ENCODE measurements at places on chromosomes 5 and 9. TPM values are rescaled to one million over a fixed set of nuclear protein-coding genes. Genes with fewer than 3 reads are reported as not detected.

DNA sequence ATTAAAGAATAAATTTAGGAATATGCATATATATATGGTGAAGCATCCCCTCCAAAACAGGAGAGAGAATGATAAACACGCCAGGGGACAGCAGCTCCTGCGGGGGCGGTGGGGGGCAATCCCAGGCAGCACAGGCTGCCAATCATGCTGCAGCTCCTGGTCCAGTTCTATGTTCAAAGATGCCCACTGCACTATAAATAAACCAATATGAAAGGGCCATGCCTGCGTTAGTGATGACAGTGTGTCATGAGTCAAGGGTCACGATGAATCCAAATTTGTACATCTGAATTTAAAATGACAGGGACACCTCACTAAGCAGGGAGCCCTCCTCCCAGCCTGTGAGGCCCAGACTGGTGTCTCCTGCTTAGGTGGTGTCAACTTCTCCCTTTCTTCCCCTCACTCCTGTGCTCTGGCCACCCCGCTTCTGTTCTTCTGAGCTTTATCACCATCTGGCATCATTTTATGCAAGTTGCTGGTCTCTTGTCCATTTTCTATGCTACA lies 153.9 kb downstream of the MED27 start:
- no peak for DNase-seq
- H3K4me3 ChIP-seq, result no peak overlapping the region
- H3K27ac ChIP-seq, result no peak overlapping the region
- H3K4me1 ChIP-seq, result no peaks in the 10 kb centered on the region
- H3K27me3 ChIP-seq, result no peaks in the 10 kb centered on the region
- no peaks in the 10 kb centered on the region for H3K36me3 ChIP-seq

The NEK6 gene
- total RNA-seq, result 22.2 TPM

DNA sequence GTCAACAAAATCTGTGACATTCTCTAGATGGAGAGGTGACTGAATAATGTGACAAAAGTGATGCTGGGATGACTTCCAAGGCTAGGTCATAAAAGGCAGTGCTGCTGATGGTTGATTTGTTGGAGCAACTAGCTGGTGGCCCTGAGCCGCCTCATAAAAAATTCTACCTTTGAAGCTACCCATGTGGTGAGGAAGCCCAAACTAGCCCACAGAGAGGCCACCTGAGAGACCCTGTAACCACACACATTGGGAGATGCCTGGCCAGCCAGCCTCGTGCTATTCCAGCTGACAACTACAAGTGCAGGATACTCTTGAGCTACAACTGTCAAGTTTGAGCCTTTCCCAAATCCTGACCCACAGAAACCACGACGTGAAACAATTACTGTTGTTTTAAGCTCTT lies 22.7 kb downstream of the CLTA start:
- H3K4me1 ChIP-seq, result no peaks in the 10 kb centered on the region
- no peak overlapping the region for H3K4me3 ChIP-seq
- H3K27me3 ChIP-seq, result no peaks in the 10 kb centered on the region
- H3K27ac ChIP-seq, result no peak overlapping the region
- H3K36me3 ChIP-seq, result no peaks in the 10 kb centered on the region

DNA sequence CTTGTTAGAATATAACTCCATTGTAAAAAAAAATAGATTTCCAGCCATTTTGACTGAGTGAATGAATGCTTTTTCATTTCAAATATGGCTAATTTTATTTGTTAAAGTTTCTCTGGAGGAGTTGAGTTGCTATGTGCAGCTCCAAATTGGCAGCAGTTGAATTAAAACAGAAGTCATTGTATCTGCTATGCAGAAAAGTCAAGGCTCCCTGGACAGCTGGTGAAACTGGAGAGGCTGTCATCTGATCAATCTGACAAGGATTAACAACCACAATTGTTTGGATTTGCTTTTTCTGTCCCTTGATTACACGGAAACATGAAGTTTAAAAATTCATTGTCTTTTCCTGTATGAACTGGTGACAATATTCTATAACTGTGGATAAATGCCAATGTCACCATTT lies 713.9 kb downstream of the EFNA5 start:
- no peak overlapping the region for H3K4me3 ChIP-seq
- no peaks in the 10 kb centered on the region for H3K36me3 ChIP-seq
- H3K27me3 ChIP-seq, result no peaks in the 10 kb centered on the region
- no peak for DNase-seq

GRCh38 chr5:11052871-11053270 lies 291.8 kb upstream of the DAP start:
- H3K27me3 ChIP-seq, result no peaks in the 10 kb centered on the region
- DNase-seq, result no peak
- no peaks in the 10 kb centered on the region for H3K36me3 ChIP-seq

DNA sequence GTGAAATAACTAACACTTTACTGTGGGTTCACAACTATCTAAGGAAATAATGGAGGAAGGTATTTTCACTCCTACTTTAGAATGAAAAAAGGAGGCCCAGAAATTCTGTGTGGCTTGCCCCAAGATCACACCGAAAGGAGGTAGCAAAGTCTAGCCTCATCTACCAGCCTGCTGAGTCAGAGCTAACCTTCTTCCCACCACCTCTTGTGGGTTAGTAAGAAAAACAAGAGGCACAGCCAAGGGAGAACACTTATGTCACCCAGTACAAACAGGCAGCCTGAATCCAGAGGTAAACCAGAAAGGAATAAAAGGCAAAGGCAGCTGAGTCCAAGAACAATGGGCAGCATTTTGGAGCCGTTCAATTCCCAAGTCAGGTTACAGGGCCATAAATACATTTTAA lies 91.9 kb upstream of the RASEF start:
- no peaks in the 10 kb centered on the region for H3K4me1 ChIP-seq
- DNase-seq, result no peak

DNA sequence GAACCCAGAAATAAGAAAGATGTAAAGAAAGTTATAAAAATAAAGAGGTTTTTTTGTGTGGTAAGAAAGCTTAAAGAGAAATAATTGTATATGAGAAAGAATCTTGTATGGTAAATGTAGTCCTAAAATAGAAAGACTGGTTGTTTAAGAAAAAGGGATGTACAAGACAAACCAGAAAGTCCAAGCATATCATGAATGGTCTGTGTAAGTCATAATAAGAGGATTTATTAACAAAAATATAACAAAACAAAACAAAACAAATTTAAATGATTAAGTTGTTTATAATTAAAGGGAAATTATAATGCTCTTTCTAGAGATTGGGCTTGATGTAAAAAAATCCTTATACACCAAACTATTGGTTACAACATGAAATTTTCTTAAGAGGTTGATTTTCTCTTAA lies 590.4 kb upstream of the PTGER4 start:
- H3K27me3 ChIP-seq, result no peaks in the 10 kb centered on the region
- no peak overlapping the region for H3K27ac ChIP-seq
- no peak for DNase-seq
- no peaks in the 10 kb centered on the region for H3K4me1 ChIP-seq
- no peak overlapping the region for H3K4me3 ChIP-seq

The PCDHB2 gene
- total RNA-seq, result 10.8 TPM

DNA sequence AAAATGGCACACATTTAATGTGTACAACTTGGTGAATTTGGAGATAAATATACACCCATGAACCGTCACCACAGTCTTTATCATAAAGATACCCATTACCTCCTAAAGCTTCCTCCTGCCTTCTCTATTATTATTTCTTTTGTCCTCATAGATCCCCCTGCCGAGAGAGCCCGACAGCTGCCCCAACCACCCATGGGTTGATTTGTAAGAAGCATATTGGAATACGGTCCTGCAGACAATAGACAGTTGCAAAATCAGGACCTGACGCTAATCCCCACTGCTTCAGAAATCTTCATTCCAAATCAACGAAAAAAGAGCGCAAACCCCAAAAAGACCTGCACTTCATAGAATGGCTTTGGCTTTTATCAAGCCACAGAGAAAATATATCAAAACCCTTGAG lies 697.5 kb downstream of the SEMA5A start:
- no peak overlapping the region for H3K4me3 ChIP-seq
- no peak for DNase-seq
- H3K36me3 ChIP-seq, result no peaks in the 10 kb centered on the region
- H3K27me3 ChIP-seq, result no peaks in the 10 kb centered on the region

The C8G gene
- not detected for total RNA-seq

GRCh38 chr9:96321515-96321914 lies 19.5 kb upstream of the HSD17B3 start:
- no peak overlapping the region for H3K27ac ChIP-seq
- DNase-seq, result no peak
- H3K4me3 ChIP-seq, result no peak overlapping the region

The FAF2 gene
- 26.9 TPM for total RNA-seq

DNA sequence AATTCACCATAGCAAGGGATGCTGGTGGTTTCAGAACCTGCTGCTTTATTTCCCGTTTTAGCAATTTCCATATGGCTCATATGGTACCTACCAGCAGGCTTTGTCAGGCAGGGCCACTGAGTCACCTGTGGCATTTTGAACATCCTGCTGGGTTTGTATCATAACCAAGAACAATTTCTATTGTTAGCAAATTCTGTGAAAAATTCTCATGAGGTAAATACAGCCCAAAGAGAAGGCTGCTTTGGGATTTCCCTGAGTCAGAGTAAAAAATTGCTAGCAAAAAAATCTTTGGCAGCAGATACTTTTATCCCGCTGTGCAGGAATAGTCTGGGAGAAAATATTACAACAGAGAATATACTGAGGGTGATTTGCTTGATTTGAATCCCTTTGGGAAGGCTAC lies 52.7 kb downstream of the PRR16 start:
- H3K27ac ChIP-seq, result no peak overlapping the region
- H3K4me3 ChIP-seq, result no peak overlapping the region
- H3K36me3 ChIP-seq, result no peaks in the 10 kb centered on the region
- DNase-seq, result no peak

The LRRC19 gene
- total RNA-seq, result 0.66 TPM

The KCNN2 gene
- total RNA-seq, result not detected

DNA sequence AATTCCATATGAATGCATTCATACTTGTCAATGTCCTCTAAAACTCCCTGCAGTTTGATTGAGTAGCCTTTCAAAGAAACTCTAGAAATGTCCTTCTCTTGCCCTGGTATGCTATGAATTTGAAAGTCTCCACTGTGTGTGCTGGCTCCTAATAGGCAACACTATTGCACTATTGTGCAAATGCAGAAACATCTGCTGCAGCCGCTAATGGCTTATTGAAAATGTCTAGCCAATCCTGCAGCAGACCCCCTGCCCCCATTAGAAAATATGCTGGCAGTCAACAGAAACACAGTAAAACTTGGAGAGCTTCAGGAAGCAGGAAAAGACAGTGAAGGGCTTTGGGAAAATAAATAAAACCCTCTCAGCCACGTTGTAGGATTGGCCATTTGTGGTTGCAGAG lies 87.3 kb upstream of the GRAMD2B start:
- no peaks in the 10 kb centered on the region for H3K36me3 ChIP-seq
- H3K4me3 ChIP-seq, result no peak overlapping the region
- H3K4me1 ChIP-seq, result no peaks in the 10 kb centered on the region

DNA sequence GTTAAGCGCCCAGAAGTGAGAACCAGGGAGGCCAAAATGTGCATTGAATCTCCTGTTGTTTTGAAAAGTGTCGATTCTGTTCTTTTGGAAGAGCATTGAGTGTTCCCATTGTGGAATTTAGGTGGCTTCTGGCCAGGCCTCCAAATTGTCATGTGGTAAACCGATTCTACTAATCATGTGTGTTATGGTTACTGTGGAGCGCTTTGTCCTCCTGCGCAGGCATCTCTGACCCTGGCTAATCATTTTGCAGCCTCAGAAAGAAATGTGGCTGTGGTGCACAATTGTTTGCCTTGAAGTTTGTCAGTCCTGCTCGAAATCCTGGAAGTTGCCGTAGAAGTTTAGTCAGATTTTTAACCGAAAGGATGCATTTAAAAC lies 121.3 kb downstream of the RASGRF2 start:
- H3K27ac ChIP-seq, result no peak overlapping the region
- H3K4me1 ChIP-seq, result no peaks in the 10 kb centered on the region
- H3K4me3 ChIP-seq, result no peak overlapping the region

DNA sequence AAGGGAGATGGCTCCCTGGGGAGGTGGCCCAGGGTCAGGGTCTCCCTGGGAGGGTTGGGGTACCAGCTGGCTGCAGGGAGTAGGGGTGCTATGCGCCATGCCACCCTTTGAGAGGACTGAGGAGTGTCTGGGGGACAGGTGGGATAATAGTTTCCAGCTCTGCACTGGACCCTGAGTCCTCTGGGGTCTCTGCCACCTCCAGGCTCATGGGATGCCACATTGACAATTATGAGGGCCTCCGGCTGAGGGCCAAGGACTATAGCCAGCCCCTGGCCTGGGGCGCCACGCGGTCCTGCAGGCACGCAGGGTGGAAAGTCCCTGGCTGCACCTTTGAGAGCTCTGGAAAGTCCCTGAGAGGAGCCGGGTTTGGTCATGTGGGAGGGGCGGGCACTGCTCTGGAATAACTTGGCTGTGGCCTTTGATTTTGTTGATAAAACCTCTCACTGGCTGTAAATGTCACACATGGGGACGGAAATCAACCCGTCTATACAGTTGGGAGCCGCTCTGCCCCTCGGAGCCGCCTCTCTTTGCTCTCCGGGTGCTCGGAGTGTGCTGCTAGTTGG lies 16.0 kb downstream of the TRAF2 start:
- DNase-seq, result peak; percentile 79
- peaks cover 23% of the 10 kb centered on the region for H3K4me1 ChIP-seq
- no peaks in the 10 kb centered on the region for H3K27me3 ChIP-seq
- no peaks in the 10 kb centered on the region for H3K36me3 ChIP-seq

The S100Z gene
- total RNA-seq, result 0.33 TPM

DNA sequence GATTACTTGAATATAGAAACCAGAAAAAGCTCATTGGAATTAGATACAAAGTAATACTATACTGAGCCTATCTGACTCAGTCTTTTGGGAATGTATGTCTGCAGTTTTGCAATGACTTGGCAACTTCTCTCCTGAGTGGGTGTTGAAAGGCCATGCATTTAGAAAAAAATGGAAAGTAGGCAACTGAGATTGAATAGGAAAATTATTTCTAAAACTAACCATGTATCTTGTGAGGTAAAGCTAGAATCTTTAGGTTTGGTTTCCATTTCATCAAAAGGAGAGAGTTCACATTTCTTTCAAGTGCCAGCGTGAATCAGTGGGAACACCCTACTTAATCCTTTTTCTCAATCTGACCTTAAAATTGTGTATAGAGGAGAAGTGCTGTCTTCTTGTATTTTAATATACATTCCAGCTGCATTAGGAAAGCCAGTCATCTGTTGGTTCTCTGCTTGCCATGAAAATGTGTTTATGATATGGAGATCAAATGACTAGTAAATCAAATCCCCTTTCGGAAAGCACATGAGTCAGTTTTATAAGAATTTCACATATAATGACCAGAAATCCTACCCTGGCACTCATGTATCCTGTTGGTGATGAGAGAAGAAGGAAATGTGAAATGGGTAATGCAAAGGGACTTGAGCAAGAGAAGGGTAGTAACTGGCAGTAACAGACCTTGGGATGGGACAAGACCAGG lies 30.4 kb downstream of the NFX1 start:
- H3K36me3 ChIP-seq, result no peaks in the 10 kb centered on the region
- no peak overlapping the region for H3K4me3 ChIP-seq
- no peaks in the 10 kb centered on the region for H3K4me1 ChIP-seq
- no peaks in the 10 kb centered on the region for H3K27me3 ChIP-seq
- H3K27ac ChIP-seq, result peak overlapping the region; percentile 43
